Stimulated activated CD8-positive, alpha-beta memory T cell treated with anti-CD3 and anti-CD28 coated beads, Interleukin-4, amount 100 ng/mL, for 1 hour (primary cell): ENCODE measurements at places on chromosomes 16 and 17.

DNA sequence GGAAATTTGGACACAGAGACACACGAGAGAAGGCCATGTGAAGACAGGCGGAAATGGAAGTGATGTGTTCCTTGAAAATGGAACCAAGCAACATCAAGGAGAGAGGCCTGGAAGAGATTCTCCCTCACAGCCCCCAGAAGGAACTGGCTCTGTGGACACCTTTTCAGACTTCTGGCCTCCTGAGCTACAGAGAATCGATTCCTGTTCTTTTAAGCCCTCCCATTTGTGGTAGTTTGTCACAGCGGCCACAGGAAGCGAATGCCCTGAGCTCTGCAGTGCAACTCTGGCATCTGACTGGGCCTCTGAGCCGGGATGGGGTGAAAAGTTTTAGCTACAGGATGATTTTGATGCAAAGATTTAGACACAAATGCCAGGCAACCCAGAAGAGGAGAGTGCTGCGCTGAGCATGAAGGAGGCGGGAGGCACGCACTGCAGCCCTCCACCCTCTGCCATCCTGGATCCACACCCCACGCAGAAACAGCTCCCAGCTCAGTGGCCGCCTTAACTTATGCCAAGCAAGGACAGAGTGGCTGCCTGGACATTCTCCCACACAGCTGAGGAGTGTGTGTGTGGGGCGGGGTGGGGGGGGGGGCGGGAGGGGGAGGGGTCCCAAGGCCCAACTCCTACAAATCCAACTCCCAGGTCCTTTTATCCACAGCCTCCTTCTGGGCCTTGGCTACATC, 2.2 kb downstream of the TIMP2 start:
- DNase-seq: no peak

DNA sequence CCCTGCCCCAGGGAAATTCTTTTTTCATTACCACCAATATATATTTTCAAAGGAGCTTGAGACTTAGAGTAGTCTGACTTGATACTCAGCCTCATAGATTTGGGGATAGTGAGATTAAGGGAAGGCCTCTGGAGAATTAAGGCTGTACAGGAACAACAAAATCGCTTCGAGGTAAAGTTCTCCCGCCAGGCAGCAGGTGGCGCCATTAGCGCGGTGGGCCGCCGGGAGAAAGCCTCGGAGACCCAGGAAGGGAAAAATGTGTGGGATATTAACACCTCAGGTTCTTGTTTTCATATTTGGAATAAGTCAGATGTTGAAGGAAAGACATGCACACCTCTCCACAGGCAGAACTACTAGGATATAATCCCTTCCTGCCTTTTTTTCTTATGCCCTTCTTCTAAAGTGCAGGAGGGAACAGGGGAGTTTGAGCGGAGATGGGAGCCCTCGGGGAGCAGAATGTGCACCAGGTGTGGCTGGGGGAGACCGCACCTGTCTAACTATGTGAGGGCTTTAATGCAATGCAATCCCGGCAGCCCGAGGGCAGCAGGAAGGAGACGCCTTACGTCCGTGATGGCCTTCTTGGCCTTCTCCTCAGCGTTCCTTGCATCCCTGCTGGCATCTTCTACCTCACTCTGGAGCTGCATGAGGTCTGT, 25.9 kb downstream of the MYH3 start:
- no peak for DNase-seq

DNA sequence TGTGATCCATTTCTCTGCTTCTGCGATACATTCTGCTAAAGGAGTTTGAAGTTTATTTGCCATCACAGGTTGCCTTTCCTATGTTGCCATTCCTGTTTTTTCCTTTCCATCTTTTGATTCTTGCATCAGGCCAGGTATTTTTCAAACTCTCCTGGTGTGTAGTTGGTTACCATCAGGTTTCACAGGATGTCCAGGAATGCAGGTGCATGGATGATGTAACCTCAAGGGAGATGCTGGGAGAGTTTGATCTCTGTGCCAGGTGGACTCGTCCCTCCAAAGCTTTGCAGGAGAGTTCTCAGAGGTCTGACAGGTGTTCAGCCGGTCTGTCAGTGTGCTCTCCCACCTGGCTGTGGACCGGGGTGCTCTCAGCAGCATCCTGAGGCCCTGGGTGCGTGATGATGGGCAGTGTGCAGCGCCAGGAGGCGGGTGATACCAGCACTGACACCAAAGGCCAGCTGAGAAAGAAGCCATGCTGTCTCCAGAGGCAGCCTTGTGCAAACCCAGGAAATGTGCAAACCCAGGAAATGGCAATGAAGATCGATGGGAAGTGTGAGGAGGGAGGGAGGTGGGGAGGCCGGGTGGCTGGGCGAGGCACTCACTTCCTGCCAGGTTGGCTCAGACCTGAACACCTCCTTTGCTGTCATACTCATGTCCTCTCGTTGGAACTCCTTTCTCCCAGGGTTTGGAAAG, 1.7 kb downstream of the ATP2C2 start:
- no peak for DNase-seq

DNA sequence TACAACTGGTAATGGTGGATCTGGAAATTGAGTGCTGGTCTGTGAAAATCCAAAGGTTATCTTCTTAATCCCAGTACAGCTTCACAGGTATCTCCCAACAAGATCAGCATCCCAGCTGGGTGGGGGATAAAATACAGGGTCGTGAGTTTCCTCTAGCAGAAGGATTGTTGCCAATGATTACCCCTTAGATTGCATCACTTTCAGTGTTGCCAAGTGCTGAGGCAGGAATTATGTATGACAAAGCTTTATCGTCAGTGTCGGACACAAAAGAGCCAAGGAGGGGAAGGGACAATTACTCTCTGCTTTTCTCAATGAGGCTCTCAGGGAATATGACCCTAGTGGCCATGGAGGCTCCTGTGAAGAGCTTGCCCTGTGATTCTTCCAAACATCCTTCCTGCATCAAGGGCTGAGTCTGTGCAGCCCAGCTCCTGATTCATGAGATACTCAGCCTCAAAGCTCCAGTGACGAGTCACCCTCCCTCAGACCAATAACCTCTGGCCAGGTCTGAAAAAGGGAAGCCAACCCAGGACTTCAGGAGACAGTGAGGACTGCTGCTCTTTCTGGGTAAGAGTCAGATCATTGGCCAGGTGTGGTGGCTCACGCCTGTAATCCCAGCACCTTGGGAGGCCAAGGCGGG, 15.0 kb downstream of the OR1F1 start:
- no peak for DNase-seq

DNA sequence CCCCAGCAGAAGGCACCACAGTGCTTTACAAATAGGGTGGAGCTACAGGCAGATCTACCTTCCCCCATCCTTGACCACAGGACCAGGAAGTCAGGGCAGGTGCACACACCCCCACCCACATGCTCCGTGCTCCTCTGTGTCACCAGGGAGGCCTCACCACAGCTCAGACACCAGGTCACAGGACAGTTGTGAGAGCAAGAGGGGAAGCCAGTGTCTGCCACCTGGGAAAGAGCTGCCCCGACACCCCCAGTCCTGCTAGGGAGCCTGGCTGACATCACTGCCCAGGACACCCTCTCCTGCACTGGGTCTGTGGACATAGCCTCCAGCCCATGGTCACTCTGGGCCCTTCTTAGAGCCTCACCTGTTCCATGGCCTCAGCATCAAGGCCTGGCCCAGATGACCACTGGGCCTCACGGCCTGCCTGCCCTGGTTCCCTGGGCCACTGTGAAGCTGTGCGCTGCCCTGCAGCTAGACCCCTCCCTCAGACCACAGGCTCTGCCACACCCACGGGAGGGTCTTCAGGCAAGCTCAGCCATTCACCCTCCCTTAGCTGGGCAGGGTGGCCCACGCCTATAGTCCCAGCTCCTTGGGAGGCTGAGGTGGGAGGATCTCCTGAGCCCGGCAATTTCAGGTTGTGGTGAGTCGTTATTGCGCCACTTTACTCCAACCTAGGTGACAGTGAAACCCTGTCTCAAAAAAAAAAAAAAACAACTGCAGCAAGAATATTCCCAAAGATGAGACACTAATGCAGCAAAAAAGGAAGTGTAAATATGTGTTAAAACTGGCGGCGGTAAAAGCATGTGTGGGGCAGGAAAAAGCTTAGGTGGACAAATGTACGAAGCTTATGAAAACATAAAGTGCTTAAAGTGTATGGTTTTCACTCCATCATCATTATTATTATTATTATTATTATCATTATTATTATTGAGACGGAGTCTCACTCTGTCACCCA, 14.2 kb downstream of the POLR3K start:
- no peak for DNase-seq

DNA sequence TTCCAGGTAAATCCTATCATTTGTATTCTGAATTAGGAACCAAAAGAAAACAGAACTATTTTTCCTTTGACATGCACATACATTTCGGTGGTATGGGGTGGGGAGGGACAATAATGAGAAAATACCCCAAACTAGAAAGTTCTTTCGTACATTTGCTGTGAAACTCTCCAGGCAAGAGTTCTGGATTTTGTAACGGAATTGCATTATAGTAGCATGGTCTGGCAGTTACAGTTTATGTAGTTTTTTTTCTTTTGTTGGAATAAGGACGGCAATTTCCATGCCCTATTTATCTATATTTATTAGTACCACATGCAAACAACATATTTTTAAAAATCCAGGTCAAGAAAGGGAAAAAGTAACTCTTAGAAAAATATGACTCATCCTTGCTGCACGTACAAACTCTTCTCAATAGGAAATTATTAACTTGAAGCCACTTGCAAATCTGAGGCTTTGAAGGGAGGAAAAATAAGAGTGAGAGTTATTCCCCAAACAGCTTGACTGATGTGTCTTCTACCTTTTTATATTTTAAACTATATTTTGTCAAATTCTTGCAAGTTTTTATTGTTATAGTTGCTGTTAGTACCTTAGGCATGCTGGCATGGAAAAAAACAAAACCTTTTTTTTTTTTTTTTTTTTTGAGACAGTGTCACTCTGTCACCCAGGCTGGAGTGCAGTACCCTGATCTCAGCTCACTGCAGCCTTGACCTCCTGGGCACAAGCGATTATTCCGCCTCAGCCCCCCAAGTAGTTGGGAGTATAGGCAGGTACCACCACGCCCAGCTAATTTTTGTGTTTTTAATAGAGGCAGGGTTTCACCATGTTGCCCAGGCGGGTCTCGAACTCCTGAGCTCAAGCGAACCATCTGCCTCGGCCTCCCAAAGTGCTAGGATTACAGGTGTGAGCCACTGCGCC, 69.3 kb downstream of the WWP2 start:
- DNase-seq: no peak

DNA sequence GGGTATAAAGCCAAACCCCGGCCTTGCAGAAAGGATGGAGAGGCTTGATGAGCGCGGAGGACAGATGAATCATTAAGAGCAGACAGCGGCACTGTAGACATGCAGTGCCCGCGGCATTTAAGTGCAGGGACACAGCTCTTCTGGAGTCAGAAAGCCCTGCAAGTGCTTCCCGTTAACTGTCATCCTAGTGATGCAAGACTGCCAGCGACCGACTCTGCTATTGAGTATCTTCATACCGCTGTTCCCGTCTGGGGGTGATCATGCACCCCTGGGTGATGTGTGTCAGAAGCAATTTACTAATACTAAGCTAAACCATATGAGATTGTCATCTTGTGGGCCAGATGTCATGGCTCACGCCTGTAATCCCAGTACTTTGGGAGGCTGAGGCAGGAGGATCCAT, 101.0 kb downstream of the ABCC6 start:
- DNase-seq: no peak

GRCh38 chr17:79154951-79155585, 80.4 kb downstream of the ENGASE start:
- no peak for DNase-seq

DNA sequence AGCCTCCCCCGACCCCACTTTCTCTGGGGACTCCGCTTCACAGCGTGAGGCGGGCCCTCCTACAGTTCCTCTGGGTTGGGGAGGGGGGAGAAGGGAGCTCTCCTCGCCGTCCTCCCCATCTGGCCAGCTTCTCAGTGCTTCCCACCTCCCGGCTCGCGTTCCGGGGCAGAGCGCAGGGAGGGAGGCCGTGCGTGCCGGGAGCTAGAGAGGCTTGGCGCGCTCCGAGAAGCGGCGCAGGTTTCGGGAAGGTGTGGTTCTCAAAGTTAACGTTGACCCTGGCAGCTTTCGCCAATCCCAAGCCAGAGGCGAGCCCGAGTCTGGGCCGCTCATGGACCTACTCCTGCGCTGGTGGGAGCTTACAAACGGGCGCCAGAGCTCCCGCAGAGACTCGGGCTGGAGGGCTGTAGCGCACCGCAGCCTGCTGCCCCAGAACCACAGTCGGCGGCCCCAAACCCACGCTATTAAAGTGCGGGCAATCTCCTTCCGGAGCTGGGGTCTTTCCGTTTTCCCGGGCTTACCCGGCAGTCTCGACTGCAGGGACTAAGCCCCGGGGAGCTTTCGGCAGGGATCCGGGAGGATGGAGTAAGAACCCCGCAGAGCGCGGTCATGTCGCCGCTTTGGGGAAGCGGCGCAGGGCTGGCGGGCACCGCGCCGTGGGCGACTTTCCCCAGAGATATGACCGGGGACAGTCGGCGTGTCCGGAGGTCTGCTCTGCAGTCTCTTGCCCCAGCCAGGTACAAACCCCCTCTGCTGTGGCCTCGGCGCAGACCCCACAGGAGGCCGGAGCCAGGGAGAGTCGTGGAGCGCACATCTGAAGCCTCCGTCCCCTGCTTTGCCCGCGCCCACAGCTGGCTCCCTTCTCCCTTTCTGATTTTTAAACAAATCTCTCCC, 787 bp downstream of the CDH11 start:
- DNase-seq: no peak

DNA sequence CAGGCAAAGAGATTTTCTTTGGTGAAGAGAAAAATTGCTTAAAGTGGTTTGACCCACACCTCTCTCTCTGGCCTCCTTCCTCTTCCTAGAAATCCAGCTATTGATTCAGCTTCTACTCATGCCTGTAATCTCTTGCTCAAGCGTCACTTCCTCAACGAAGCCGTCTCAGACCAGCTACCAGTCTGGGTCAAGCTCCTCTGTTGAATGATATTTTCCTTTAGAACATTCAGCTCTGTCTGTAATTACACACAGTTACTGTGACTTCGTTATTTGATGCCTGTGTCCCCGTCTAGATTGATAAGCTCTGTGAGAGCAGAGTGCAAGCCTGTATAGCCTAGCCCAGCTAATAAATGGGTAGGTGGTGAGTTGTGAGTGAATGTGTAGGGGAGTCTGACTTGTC, 168.5 kb downstream of the GRIN2A start:
- no peak for DNase-seq

DNA sequence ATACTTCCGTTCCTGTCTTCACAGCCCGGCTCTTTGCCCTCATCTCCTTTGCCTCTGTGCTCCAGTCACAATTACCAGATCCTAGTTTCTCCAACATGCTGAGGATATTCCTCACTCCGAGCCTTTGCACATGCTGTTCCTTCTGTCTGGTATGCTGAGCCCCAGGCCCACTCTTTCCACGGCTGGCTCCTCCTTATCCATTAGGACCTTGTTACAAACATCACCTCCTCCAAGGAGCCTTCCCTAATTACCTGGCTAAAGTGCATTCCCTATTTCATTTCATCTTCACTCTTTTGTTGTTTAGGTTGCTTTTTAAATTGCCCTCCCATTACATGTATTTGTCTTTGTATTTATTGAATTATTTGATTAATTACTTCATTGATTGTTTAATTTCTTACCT, 14.9 kb upstream of the ADGRG1 start:
- no peak for DNase-seq

GRCh38 chr16:85065099-85065498, 37.5 kb downstream of the KIAA0513 start:
- no peak for DNase-seq

DNA sequence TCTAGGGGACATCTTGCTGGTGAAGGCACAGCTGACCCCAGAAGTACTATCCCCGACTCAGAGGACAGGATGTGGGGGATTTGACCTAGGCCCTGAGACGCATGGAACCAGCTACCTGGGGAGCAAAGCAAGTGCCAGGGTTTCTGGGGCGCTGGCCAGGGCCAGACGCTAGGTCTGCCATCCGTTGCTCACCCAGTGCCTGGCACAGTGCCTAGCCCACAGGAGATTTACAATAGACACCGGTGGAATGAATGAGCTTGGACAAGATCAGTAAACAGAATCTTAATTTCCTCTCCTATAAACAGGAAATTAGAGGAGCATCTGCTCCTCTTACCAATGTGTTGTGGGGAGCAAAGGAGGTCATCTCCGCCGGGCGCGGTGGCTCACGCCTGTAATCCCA, 5.0 kb downstream of the RPRML start:
- DNase-seq: no peak
